ENCODE measurements at places on chromosomes 1 and 21.

GRCh38 chr1:220076861-220077762, 12.5 kb downstream of the BPNT1 start:
- DNase-seq: no peak

DNA sequence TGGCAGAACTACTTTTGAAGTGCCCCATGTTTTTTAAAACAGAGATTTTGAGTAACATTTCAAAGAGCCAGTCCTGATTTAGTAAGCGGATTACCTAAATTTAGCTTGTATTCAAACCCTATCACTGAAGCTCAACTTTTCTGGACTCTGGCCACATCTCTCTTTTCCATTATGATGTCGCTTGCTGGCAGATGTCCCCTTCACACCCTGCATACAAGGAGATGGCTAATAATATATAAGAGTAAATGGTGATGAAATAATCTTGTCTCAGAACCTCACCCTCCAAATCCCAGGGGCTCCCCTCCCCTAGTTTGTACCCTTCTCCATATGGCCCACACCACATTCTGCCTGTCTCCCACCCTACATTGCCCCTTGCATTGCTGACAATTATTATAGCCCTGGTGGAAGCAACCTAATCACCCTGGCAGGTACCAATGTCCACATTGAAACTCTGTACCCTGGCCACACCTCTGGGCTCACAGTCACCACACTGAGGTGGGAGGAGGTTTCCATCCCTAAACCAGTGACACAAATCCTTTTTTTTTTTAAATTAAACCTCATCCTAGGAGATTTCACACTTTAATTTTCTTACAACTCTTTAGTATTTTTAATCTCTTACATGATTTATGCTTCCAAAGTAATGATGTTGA, 106.0 kb upstream of the SYT6 start:
- DNase-seq: no peak

GRCh38 chr1:107870696-107871095, 94.3 kb downstream of the VAV3 start:
- DNase-seq: no peak

GRCh38 chr1:206686478-206687249, 2.0 kb downstream of the MAPKAPK2 start:
- DNase-seq: no peak

DNA sequence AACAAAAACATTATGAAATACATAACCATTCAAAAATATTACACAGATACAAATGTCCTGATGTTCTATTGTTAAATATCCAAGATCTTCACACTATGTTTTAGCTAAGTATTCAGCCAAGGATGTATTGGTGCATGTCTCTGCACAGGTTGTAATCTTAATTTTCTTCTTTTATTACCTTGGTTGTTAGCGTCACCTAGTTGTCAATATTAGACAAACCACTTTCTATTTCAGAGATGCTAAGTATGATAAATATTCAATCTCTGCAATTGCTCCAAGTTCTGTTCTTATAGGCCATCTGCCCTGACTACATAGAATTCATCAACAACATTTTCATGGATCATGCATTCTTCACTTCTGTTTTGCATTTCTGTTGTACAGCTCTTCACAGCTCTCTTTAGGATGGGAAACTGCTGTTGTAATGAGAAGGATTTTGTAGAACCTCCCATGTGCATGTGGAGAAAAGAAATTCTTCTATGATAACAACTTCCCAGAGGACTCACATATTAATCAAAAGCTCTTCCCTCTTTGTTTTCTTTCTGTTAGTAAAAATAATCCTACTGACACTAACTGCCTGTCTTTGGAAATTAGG, 380.1 kb downstream of the NUF2 start:
- DNase-seq: no peak

GRCh38 chr1:88802950-88803349, 88.4 kb downstream of the GTF2B start:
- DNase-seq: no peak

Data from activated T-helper 9 cell treated with anti-CD3 and anti-CD28 coated beads, Interleukin-2, amount 50 U/mL, for 16 hours (primary cell).